ENCODE measurements at places on chromosomes 13 and 19.

DNA sequence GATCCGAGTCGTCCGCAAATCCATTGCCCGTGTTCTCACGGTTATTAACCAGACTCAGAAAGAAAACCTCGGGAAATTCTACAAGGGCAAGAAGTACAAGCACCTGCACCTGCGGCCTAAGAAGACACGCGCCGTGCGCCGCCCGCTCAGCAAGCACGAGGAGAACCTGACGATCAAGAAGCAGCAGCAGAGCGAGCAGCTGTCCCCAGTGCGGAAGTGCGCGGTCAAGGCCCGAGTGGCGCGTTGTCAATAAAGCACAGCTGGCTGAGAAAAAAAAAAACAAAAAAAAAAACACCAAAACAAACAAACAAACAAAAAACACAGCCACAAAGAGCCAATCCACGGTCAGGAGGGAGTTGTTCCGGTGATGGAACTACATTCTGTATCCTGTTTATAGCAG lies 4.7 kb upstream of the GNA15 start:
- DNase-seq, result peak; percentile 27

DNA sequence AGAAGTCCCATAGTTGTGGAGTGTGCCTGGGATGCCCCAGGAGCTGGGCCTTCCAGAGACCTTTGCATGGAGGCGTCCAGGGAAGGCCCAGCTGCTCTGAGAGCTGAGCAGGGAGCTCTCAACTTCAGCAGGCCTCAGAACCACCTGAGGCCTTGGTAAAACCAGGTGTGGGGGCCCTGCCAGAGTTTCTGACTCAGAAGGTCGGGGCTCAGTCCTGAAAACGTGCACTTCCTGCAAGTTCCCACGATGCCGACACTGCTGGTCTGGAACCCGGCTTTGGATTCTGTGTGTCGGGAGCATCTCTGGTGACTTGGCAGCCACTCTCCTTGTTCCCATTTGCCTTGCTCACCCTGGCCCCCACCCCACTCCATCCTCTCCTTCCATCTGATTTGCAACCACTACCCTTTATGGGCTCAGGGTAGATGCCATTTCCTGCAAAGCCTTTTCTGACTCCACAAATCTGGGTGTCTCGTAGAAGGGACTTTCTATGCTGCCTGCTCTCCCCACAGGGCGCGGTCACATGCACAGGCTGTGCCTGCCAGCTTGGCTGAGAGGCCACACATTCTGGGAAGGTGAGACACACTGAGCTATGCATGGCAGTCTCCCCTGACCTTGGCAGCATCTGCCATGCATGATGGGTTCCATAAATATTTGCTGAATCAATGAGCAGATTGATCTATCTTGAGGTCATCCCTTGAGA lies 244.7 kb downstream of the COL4A1 start:
- peak; percentile 79 for DNase-seq

GRCh38 chr19:21508198-21508597 lies 2.8 kb downstream of the ZNF429 start:
- DNase-seq, result no peak

DNA sequence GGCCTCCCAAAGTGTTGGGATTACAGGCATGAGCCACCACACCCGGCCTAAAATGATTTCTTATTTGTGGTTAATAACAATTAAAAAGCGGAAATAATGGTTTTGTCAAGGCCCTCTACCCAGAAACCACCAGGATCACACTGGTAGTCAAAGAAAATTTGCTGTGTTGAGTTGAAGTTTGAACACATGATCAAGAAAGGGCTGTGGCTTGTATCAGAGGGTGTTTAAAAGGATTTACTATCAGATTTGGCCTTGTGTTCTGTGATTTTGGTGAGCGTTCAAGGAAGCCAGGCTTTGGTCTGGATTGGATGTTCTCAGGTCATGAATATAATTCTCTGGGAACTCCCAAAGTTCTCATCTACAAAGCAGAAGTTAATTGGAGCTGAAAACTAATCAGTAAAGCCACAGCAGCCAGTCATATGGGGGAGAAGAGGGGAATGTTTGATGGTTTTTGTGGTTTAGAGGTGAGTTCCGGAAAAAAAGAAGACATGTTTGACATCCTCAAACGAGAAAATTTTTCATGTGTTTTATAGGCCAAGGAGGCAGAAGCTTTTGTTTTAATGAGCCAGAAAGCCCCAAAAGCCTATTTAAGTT lies 10.6 kb upstream of the ZNF556 start:
- no peak for DNase-seq

- peak; percentile 87 for DNase-seq
Observed at GRCh38 chr19:10431943-10432735, 11.8 kb downstream of the PDE4A start.

- DNase-seq, result no peak
Observed at GRCh38 chr19:11659612-11660011, 62.3 kb downstream of the ZNF627 start.

- peak; percentile 37 for DNase-seq
Observed at GRCh38 chr13:35475960-35476943, at the start of gene MAB21L1. Gene MAB21L1 (minus strand): TSS chr13:35476689. CDS start chr13:35476138, 551 bp downstream.

DNA sequence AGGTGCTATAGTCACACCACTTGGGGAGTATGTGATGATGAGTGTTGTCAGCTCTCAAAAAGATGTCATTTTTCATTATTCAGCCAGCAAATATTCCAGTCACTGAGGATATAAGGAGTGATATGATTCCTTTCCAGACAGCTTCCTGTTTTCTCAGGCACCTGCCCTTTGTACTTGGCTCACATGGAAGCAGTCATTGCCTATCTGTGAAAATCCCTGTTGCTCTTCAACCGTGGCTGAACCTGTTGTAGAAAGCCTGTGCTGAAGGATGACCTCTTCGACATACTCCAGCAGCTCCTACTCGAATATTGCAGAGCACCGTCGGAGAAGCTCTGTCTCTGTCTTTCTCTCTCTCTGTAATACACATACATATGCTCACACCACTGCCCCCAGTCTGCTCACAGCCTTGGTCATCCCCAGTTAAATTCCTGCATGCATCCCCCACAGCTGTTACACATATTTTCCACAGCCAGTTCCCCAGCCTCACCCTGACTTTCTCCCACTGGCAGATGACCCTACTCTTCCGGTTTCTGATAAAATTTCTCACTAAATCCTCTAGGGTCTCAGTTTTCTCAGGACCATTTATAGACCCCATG lies 204.2 kb upstream of the ARGLU1 start:
- no peak for DNase-seq

DNA sequence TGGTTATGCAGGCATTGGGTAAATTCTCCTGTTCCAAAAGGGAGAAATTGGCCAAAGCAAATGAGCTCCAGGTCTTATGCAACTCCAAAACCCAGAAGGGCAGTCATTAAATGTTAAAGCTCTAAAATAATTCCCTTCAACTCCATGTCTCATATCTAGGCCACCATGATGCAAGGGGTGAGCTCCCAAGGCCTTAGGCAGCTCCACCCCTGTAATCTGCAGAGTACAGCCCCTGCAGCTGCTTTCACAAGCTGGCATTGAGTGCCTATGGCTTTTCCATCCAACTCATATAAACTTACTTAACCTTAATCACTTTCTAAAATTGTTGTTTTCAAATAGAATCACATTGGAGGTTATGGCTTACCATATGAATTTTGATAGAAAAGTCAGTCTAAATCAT lies 44.7 kb upstream of the ZNF429 start:
- DNase-seq, result no peak

- no peak for DNase-seq
Observed at GRCh38 chr13:44403461-44404056, 29.9 kb downstream of the SERP2 start.

DNA sequence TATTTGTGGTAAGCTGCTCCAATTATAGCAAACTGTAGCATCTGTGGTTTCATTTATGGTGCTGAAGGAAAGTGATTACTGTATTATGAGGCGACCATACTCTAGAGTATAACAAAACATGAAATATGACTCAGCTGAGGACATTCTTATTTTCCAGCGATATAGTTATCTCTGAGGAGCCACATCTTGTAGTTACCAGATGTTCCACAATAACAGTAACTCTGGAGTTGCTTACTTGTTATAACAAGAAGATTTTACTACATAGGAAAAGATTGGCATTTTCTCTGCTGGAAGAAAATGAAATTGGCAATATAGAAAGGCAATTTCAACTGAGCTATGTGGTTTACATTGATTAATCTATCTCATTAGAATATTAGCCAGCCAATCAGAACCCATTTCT lies 1634.2 kb downstream of the PCDH9 start:
- no peak for DNase-seq

- DNase-seq, result no peak
Observed at GRCh38 chr19:13604902-13605586, 98.8 kb upstream of the CACNA1A start.

- DNase-seq, result no peak
Observed at GRCh38 chr13:45861322-45861721, 9.8 kb upstream of the SIAH3 start.

GRCh38 chr13:85462792-85463425 lies 336.3 kb downstream of the SLITRK6 start:
- DNase-seq, result no peak

DNA sequence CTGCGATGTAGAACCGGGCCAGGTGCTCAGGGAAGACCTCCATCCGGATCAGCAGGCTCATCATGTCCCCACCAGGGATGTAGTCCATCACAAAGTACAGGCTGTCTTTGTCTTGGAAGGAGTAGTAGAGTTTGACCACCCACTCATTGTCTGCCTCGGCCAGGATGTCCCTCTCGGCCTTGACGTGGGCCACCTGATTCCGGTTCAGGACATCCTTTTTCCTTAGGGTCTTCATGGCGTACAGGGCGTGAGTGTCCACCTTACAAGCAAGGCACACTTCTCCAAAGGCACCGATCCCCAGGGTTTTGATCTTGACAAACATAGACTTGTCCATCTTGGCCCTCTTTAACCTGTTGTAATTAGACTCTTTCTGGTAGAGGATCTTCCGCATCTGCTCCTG lies 78.0 kb downstream of the LATS2 start:
- no peak for DNase-seq

GRCh38 chr13:88294368-88294767 lies 623.2 kb downstream of the SLITRK5 start:
- DNase-seq, result no peak

All from left ventricle myocardium superior (tissue), 1 donor.